Caudate nucleus (tissue), 63 donors: ENCODE measurements at places on chromosomes 5 and 9.

- no peak for DNase-seq
Measured at GRCh38 chr5:78627766-78628165, 20.8 kb downstream of the LHFPL2 start.

DNA sequence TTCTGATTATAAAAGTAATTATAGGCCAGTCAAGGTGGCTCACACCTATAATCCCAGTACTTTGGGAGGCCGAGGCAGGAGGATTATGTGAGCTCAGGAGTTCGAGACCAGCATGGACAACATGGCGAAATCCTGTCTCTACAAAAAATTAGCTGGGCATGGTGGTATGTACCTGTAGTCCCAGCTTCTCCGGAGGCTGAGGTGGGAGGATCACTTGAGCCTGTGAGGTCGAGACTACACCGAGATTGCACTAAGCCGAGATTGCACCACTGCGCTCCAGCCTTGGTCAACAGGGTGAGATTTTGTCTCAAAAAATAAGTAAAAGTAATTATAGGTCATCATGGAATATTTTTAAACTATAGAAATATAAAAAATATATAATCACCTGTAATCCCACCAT is 18.1 kb downstream of the IRF1 start:
- no peak for DNase-seq

DNA sequence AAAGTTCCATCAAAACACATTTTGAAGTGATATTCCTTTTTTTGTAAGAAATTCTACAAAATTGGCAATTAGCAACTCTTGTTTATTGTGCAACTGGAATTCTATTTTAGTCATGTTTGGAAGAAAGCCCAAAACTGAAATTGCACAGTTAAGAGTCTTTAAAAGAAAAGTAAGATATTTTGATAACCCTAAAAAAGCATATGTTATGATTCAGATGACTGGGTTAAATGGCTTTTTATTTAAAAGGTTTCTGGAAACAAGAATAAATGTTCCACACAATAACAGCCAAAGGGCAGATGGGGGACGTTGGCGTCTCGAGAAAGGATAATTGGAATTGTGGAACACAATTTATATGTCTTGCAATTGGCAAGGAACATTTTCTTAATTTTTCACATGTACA is 275.2 kb downstream of the CDH9 start:
- no peak for DNase-seq

DNA sequence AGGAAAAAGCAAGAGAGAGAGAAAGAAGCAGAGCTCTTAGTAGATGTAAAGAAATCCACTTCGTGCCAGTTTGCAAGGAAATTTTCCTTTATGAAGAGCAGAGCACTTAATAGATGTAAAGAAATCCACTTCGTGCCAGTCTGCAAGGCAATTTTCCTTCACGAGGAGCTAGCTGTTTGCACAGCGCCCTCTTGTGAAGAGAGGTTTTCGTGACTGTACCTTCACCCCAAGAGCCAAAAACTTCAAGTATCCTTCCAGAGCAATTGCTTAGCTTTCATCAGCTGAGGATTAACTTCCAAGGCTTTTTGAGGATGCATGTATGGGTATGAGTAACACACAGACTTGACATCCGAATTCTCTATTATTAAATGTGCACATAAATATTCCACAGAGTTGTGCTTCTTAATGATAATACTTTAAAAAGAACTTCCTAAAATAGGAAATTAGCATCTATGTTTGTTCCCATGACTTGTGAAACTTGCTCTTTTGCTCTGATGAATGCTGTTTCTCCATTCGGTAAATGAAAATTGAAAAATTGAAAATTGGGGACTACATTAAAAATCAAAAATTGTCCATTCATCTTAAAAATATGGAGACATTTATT is 525.6 kb downstream of the PDE4D start:
- no peak for DNase-seq

- no peak for DNase-seq
Measured at GRCh38 chr5:28216939-28217360, 1178.6 kb upstream of the CDH9 start.

DNA sequence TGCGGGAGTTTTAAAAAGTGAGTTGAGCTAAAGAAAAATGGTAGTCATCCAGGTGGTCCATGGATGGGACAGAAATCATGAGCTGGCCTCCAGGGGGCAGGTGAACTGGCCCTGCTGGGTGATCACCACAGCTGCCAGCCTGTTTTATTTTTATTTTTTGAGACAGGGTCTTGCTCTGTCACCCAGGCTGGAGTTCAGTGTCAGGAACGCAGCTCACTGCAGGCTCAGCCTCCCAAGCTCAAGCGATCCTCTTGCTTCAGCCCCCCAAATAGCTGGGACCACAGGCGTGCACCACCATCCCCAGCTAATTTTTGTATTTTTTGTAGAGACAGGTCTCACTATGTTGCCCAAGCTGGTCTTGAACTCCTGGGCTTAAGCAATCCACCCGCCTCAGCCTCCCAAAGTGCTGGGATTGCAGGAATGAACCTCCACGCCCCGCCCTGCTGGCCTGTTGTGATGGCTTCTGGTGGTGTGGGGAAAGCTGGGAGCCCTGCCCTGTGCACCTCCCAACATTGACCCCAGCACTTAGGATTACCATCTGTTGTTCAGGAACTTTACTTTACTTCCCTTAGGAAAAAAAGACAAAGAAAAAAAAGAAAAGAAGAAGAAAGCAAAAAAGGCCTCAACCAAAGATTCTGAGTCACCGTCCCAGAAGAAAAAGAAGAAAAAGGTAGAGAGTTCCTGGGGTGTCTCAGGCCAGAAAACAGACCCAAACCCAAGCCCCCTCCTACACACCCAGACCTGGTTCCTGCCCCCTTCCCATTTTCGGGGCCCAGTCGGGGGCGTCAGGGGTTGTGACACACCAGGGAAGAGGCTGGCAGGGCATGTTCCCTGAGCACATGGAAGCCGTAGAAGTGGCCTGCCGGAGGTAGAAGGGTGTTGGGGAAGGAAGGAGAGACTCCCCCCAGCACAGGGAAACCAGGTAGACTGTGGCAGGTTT is 14.7 kb downstream of the CD74 start:
- DNase-seq = no peak

DNA sequence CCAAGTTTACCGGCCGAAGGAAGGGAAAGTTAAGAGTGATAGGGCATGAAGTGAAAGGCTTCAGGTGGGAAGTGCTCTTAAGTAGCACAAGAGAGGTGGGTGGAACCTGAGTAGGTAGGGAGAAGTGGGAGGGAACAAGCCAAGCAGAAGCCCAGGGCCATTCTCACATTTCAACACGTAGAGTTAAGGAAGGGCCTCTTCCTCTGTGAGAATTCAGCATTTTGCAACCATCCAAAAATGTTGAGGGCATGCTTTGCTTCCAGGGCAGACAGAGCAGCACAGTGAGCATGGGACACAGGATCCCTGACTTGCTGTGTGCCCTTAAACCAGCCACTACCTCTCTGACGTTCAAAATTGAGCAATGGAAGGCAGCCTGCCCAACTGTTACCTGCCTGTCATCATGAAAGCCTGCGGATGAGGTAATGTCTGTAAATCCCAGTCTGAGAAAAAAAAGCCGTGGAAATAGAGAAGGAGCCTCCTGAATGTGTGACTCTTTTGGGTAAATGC is 3.3 kb downstream of the CYFIP2 start:
- DNase-seq = no peak

GRCh38 chr9:12838546-12838945 is 63.7 kb downstream of the LURAP1L start:
- no peak for DNase-seq

GRCh38 chr5:127518319-127518621 is 830 bp downstream of the PRRC1 start:
- no peak for DNase-seq

DNA sequence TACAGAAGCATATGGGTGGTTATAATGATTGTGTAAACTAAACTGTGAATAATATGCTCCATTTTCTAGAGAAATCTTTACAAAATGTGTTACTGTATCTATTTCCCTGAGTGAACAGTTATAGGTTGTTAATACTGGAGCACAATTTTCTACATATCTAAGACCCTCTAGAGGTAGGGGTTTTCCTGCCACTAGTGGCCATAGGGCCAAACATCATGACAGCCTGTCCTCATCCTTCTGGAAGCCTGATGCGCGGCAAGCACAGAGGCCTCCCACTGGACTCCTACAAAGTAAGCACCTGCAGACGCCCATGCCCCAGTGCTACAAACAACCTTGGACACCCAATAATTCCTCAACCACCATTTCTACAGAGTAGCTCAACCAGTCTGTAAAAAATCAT is 1.9 kb upstream of the SNX18 start:
- DNase-seq = no peak
